ENCODE measurements at places on chromosomes 7 and 10.
A peak's percentile ranks its signal among the peaks of the same experiment; 100 is the strongest.

DNA sequence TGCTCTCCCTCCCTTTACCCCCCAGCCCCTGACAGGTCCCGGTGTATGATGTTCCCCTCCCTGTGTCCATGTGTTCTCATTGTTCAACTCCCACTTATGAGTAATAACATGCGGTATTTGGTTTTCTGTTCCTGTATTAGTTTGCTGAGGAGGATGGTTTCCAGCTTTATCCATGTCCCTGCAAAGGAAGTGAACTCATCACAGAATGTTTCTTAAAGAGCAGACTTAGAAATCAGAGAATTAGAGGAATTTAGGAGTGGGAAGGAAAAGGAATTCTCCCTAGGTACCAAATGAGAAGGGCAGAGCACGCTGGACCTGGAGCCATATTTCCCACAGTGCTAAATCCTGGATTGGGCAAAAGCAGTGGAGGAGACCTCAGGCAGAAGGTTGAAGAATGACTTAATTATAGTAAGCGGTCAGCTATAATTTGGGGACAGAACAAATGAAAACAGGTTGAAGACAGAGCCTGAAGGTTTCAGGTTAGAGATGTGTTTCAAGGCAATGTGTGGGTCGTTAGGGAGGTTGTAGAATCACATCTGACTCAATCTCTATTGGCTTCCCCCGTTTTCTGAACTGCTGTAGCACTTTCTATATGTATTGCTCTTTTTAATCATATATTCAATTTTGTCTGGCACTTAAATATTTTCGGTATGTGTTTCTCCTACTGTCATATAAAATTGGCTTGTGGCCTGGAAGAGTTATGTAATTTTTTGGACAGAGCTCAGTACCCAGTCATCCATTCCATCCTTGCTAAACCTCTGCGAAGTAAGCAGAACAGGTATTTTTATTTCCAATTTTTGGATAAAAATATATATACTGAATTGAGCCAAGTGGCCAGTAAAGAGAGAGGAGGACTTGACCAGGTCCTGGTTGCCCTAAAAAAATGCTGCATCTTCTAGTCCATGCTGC is 210.5 kb upstream of the KLF6 start:
- no peak for DNase-seq

- no peak for DNase-seq
These were observed 190.9 kb downstream of the RNLS start for GRCh38 chr10:88392222-88392621.

- DNase-seq = no peak
These were observed 429.2 kb upstream of the ETV1 start for GRCh38 chr7:14418633-14419032.

DNA sequence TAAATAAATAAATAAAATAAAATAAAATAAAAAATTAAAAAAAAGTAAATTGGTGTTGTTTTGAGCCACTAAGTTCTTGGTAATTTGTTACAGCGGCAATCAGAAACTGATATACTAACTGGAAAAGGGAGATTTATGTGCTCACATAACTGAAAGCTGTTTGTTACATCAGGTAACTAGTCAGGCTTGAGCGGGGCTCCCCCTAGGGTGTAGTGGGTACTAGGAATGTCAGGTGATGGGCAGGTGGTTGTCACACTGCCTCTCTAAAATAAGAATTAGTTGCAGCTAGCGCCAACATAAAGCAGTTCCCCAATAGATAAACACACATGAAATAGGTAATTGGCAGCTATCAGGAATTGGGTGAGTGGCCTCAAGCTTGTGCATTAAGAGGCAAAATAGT is 1336.9 kb downstream of the XPNPEP1 start:
- no peak for DNase-seq

GRCh38 chr7:13915891-13916290 is 73.6 kb downstream of the ETV1 start:
- DNase-seq = no peak

GRCh38 chr10:79092292-79092896 is 23.6 kb downstream of the ZMIZ1 start:
- DNase-seq = no peak

- no peak for DNase-seq
These were observed 4.5 kb upstream of the CAMK2B start for GRCh38 chr7:44329888-44330287.

DNA sequence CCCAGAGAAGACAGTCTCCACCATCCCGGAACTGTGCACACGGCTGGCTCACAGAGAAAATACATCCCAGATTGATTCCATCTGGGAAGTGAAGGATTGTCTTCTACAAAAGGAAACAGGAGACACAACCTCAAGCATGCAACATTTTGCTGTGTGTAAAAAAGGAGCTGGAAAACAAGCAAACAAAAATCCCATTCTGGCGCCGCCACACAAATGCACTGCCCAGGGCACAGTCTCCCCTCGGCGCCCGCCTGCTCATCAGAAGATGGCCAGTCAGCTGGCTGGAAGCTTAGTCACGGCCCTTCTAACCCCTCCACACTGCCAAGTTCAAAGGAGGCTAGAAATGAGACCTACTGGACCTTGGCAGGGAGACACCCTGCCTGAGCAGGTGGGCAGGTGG is 14.1 kb upstream of the CYTH3 start:
- no peak for DNase-seq

GRCh38 chr7:150388709-150389531 is 9.8 kb downstream of the ZNF775 start:
- peak; percentile 91 for DNase-seq

DNA sequence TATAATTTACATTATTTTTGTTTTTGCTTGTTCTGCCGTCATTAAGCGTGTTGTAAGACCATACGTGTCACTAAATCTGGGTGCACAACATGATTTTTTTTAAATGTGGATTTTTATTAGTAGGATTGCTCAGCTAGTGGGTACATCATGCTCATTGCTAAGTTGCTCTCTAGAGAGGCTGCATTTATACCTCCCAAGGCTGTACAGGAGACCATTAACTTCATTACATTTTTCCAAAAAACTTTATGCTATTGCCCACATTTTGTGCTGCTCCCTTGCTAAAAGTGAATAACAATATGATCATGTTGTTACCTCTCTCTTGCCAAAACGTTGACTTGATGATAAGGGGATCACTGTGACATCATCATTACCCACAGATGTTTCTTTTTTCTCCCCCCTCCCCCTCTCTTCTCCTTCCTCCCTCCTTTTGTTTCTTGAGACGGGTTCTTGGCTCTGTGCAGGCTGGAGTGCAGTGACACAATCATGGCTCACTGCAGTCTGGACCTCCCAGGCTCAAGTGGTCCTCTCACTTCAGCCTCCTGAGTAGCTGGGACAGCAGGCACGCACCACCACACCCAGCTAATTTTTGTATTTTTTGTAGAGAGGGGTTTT is 65.1 kb downstream of the BMPR1A start:
- DNase-seq = no peak

GRCh38 chr10:25177754-25178135 is 2.9 kb downstream of the GPR158 start:
- DNase-seq = no peak

- DNase-seq = no peak
These were observed 32.0 kb downstream of the SFMBT2 start for GRCh38 chr10:7378602-7379403.

- no peak for DNase-seq
These were observed 675.2 kb upstream of the GALNT17 start for GRCh38 chr7:70456719-70457118.

GRCh38 chr7:155962191-155962967 is 150.1 kb upstream of the SHH start:
- DNase-seq = no peak

DNA sequence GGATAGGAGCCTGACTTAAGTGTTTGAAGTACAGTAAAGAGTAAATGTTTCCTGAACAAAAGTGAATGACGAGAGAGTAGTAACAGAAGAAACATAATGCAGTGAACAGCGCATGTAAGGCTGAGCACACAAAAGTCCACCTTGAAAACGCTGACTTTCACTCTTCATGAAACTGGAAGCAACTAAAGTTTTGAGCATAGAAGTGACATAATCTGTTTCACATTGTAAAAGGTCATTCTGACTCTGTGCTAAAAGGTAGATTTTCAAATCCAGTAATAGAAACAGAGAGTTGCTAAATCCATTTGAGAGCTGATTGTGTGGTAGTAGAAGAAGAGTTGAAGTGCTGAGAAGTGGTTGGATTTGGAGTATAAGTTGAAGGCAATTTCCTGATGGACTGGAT is 1037.0 kb downstream of the CNTNAP2 start:
- no peak for DNase-seq

Measured in globus pallidus (tissue), 1 donor.